ENCODE measurements at places on chromosomes 11 and 22.
A peak's percentile ranks its signal among the peaks of the same experiment; 100 is the strongest.

- no peak for DNase-seq
Observed at GRCh38 chr11:5291207-5291838, 10.4 kb downstream of the OR51B4 start.

GRCh38 chr11:2390725-2391151 lies 9.8 kb upstream of the TSSC4 start:
- no peak for DNase-seq

DNA sequence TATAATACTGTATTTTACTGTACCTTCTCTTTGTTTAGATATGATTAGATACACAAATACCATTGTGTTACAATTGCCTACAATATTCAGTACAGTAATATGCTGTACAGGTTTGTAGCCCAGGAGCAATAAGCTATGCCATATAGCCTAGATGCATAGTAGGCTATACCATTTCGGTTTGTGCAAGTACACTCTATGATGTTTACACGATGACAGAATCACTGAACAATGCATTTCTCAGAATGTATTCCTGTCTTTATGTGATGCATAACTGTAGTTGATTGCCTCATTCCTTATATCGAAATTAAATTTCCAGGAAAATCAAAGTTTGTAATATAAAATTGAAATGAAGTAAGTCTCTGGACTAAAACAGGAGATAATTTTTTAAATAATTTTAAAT lies 49.3 kb upstream of the OR5P2 start:
- DNase-seq = no peak

DNA sequence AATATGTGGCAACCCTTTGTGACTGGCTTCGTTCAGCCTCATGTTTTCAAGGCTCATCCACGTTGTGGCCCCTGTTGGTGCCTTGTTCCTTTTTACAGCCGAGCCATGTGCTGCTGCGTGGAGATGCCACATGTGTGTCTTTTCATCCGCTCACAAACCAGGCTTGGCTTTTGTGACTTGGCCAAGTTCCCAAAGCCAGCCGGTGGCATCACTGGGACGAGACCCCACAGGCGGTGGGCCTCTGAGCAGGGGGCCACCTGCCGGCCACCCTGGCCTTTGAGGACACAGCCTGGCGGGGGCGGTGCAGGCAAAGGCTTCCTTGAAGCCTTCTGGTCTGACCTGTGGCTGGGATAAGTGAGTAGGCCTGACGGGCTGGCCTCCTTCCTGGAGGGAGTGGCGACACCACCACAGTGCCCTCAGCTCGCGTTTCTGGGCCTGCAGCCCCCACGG lies 10.5 kb downstream of the GRK2 start:
- DNase-seq = no peak

- peak; percentile 91 for DNase-seq
Observed at GRCh38 chr22:38239101-38239761, 33.6 kb downstream of the TMEM184B start.

DNA sequence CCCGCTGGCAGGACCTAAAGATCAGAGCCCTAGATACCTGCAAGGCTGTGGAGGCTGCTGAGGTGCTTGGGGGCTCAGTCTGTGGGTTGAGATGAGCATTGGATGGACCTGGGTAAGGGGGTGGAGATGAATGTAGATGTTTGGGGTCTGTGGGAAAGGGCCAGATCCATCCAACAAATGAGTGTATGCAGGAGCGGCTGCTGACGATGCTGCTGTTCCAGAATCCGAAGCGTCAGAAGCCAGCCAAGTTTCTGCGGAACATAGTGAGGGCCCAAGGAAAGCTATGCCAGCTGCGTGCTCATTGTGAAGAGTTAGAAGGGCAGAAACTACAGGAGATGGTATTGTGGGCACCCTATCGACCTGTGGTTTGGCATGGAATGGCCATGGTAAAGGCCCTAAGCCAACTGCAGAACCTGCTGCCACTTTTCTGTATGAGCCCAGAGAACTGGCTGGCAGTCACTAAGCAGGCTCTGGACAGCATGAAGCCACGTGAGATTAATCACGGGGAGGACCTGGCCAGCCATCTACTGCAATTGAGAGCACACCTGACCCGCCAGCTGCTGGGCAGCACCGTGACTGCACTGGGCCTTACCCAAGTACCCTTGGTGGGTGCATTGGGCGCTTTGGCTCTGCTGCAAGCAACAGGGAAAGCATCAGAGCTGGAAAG lies 36.6 kb downstream of the RRP8 start:
- no peak for DNase-seq
